ENCODE measurements at places on chromosomes 6 and 20. TPM values are rescaled to one million over a fixed set of nuclear protein-coding genes. Genes with fewer than 3 reads are reported as not detected.

Gene LAMP5
- not detected for polyA plus RNA-seq

Gene SLC32A1
- not detected for polyA plus RNA-seq

Gene SPATS1
- polyA plus RNA-seq = not detected

Gene CNBD2
- 10.9 TPM for polyA plus RNA-seq

Gene MYCT1
- polyA plus RNA-seq = 2.0 TPM

Gene RAB32
- 7.9 TPM for polyA plus RNA-seq

Gene BPI
- not detected for polyA plus RNA-seq

Gene IL17A
- not detected for polyA plus RNA-seq

Gene DYNLRB1
- 178 TPM for polyA plus RNA-seq

Gene PAX1
- not detected for polyA plus RNA-seq

Gene MLN
- polyA plus RNA-seq = not detected

Gene TCF21
- polyA plus RNA-seq = 0.77 TPM

Gene IMPG1
- polyA plus RNA-seq = 0.07 TPM

Gene GJA1
- polyA plus RNA-seq = 6.9 TPM

DNA sequence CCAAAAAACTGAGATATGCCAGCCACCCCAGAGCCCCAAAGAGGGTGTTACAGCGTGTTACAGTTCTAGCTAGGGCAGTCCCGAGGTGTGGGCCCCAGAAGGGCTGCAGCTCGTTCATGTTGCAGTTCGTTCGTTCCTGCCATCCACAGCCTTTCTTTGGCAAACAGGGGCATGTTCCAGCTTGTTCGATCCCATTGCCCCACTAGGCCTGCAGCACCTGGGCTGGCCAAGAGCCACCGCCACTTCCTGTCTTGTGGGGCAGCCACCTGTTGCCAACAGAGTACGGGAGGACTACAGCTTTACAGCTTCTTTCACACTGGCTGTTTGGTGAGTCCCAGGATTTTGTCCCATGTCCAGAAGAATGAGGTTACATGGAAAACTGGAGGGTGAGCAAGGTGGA lies 198.1 kb downstream of the MMUT start:
- no peak for DNase-seq

- DNase-seq = no peak
Observed at GRCh38 chr20:21615617-21616080, 89.8 kb upstream of the PAX1 start.

GRCh38 chr6:131367206-131367873 lies 205.7 kb upstream of the ARG1 start:
- no peak for DNase-seq

DNA sequence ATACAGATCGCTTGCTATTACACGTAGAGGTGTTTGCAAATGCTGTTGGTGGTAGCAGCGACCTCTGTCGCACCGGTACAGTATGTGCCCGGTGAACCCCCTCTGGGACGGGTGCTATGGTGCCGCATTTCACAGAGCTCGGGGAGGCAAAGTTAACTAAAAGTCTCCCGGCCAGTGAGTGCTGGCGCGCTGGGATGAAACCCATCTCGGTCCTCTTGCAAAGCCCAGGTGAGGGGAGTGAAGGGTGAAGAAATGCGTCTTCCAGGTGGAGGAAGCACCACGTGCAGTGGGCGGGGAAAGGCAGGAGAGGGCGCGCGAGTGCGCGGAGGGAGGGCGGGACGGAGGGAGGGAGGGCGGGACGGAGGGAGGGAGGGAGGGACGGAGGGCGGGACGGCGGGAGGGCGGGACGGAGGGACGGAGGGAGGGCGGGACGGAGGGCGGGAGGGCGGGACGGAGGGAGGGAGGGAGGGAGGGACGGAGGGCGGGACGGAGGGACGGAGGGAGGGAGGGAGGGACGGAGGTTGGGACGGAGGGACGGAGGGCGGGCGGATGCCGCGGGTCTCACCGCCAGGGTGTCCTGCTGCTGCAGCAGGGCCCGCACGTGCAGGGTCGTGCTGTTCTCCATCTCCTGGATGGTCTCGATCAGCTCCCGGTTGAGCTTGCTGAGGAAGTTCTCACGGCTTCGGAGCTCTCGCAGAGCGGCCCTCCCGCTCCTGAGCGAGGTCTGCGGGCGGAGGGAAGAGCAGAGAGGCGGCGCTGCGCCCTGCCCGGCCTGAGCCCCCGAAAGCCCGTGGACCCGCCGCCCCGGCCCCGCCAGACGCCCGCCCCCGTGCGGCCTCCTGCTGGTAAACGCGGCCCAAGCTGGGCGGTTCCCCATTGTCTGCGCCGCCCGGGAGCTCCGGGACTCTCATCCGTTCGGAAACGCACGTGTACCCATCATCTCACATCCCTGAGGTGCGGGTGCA lies 11.7 kb downstream of the C20orf96 start:
- no peak for DNase-seq

- no peak for DNase-seq
Observed at GRCh38 chr20:24911461-24911860, 37.6 kb upstream of the CST7 start.

GRCh38 chr6:156396068-156396771 lies 381.0 kb upstream of the ARID1B start:
- DNase-seq = no peak

DNA sequence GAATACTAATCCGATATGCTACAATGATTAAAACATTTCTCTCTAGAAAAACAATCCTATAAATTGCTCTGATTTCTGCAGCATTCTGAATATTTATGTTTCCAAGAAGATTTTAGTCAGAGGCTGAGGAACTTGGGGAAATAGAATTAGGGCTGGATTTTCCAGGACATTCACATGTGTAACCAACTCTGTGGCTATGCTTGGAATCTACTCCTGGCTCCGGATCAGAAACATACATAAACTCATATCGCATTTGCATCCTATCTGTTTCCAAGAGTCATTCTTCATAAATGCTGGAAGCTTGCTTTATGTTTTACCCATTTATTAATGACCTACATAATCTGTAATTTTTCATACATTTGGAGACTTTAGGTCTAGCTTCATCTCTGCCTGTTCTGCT lies 459.9 kb upstream of the MARCKS start:
- no peak for DNase-seq

- DNase-seq = no peak
Observed at GRCh38 chr6:25270559-25270958, 8.6 kb upstream of the CARMIL1 start.

GRCh38 chr6:82569022-82569421 lies 205.4 kb downstream of the TPBG start:
- no peak for DNase-seq

DNA sequence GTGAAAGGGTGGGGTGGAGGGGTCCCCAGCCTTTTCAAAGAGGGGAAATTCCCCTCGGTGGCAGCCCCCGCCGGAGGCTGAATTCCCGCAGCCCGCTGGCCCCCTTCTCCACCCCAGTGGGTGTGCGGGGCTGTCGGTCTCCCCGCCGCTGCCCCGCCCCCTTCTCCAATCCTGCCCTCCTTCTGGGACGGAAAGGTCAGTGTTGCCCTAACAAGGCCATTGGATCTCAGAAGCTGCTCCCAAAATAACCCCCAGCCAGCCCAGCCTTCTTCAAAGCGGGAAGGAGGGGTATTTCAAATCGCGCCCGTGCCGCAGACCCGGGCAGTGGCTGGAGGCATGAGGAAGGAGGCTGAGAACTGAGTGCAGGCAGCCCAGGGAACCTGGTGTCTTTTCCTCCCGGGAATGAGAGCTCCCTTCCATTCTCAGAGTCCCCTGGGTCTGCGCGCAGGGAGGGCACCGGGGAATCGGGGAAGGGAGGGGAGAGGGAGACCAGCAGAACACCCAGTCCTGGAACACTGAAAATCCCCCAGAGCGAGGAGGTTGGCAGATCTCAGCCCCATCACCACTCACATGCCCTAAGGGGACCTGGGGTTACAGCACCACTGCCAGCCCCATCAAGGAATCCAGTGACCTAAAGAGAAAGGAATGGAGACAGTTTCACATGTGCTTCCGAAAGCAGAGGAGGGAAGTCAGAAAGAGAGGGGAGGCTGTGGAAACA lies at the start of gene JPH2:
Gene JPH2, minus strand, starts transcription at position 135 of the 718 bp plus-strand sequence. CDS start 483 bp downstream, outside the sequence.
- DNase-seq = no peak

DNA sequence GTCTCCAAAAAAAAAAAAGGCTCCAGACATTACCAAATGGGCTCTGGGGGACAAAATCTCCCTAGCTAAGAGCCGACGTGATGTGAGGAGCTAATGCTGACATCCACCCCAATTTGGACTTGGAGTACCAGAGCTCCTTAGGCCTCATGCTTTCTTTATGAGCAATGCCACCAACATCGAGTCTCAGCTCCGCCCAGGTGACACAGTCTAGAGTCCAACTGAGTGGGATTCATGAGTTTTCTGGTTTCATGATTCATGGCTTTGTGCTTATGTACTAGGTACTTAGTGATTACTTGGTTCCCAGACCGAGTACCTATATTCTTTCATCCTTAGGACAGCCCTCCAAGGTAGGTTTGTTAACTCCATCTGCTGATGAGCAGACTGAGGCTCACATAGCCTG lies 4.4 kb downstream of the ANKRD60 start:
- no peak for DNase-seq

GRCh38 chr6:27759930-27760329 lies 152.3 kb downstream of the OR2B2 start:
- DNase-seq = no peak

- peak; percentile 38 for DNase-seq
Observed at GRCh38 chr6:25369036-25369432, 89.9 kb downstream of the CARMIL1 start.

GRCh38 chr6:43254138-43254817 lies 11.0 kb downstream of the TTBK1 start:
- no peak for DNase-seq

DNA sequence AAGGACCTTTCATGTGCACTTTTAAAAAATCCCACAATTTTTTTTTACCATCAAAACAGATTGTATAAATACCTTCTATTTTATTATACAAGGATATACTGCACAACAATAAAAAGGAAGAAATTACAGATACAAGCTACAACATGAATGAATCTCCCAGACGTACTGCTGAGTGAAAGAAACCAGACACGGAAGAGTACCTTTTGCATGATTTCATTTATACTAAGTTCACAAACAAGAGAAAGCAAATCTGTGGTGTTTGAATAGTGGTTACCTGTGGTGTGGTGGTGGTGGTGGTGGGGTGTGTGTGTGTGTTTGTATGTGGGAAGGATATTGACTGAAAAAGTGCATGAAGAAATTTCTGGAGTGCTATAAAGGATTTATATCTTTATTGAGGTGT lies 6.8 kb upstream of the PLCB4 start:
- DNase-seq = no peak

GRCh38 chr20:50245498-50246366 lies 55.1 kb downstream of the CEBPB start:
- DNase-seq = no peak

- no peak for DNase-seq
Observed at GRCh38 chr6:125207956-125208355, 54.4 kb downstream of the TPD52L1 start.

DNA sequence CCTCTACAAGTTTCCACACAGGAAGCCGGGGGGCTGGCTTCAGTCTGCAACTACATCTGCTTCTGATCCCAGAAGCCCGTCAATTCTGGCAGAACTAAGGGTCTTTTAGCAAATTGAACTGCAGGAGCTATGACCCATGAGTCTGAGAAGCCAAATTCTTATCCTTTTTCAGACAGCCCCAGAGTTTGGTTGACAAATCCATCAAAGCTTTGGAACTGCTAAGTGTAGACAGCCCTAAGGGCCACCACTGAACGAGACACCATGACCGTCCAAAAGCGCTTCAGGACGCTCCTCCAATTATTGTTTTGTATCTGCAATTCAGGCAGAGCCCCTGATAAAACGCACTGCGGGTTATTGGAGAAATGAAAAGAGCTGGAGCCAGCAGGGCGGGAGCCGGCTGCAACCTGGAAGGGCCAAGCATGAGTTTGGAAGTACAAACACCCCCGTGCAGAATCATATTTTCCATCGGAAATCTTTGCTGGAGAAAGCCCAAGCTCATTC lies 67.1 kb downstream of the GNAS-AS1 start:
- DNase-seq = no peak

- no peak for DNase-seq
Observed at GRCh38 chr20:51059862-51060261, 37.0 kb upstream of the KCNG1 start.

GRCh38 chr6:52591832-52592231 lies 15.0 kb upstream of the TRAM2 start:
- DNase-seq = no peak

DNA sequence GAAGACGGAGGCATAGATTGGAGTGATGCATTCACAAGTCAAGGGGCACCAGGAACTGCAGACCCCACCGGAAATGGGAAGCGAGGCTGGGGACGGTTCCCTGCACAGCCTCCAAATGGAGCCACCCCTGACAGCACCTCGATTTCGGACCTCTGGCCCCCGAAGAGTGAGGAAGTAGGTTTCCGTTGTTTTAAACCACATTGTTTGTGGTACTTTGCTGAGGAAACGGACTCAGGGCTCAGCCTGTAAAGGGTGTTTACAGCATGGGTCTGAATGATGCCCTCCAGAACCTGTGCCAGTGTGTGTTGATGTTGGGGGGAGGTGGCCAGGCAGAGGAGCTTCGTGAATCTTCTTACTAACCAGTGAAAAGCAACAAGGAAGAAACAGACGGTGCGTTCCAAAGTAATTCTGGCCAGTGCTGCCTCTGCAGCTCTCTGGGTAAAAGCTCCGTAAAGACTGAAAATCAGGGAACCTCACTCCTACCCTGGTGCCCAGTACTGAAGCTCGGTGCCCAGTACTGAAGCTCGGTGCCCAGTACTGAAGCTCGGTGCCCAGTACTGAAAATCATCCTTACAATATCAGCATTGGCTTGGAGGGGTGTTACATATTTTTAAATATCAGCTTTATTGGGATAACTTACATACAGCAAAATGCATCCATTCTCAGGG lies 30.1 kb upstream of the CCR6 start:
- DNase-seq = no peak

DNA sequence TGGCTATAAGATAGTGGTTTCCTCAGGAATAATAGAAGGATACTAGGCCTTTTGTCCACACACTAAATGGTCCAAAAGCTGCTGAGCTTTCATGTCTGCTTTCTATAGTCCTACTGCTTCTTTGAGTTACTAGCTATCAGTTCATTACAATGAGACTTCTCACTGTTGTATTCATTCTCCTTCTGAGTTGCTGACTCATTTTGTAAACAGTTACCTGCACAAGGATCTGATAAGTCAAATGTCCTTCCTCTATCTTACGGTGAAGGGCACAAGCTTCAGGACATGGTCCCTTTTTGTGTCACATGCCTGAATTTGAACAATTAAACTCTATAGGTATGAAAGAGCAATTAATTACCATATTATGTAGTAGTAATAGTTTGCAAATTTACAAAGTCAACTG lies 90.5 kb downstream of the MAN1A1 start:
- no peak for DNase-seq

- DNase-seq = no peak
Observed at GRCh38 chr20:1232286-1233111, 6.7 kb downstream of the RAD21L1 start.

- no peak for DNase-seq
Observed at GRCh38 chr20:41366546-41367392, at the start of gene EMILIN3. Gene EMILIN3 (minus strand): TSS chr20:41366818. CDS start chr20:41366634, 184 bp downstream.
